ENCODE measurements at places on chromosomes 7 and 10.

GRCh38 chr7:120658516-120658915, 199.4 kb downstream of the TSPAN12 start:
- DNase-seq = no peak

- DNase-seq = no peak
These were observed 49.9 kb downstream of the PTEN start for GRCh38 chr10:87913156-87913921.

- no peak for DNase-seq
These were observed 209.5 kb upstream of the ZMIZ1 start for GRCh38 chr10:78859266-78859665.

DNA sequence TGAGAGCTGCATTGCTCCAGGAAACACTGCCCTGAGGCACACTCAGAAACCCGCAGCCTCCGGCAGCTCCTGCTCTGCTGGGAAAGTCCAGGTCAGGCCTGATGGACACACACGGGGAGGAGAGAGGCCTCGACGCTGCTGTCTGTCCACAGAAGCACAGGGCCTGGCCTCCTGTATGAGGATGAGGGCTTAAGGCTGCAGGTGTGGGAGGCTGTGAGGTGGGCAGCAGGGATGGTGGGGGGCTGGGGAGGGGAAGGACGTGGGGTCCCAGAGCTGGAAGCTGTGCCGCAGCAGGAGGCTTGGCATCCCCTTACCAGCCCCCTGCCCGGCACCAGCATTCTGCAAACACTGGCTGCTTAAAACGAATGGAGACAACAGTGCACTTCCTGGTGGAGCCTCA, 186.2 kb downstream of the DNAJB6 start:
- no peak for DNase-seq

GRCh38 chr7:142711746-142712616, 37.3 kb upstream of the PRSS1 start:
- DNase-seq = no peak

GRCh38 chr7:128059143-128059988, 28.1 kb upstream of the LRRC4 start:
- no peak for DNase-seq

- no peak for DNase-seq
These were observed 200.9 kb downstream of the FAM107B start for GRCh38 chr10:14573666-14574261.

DNA sequence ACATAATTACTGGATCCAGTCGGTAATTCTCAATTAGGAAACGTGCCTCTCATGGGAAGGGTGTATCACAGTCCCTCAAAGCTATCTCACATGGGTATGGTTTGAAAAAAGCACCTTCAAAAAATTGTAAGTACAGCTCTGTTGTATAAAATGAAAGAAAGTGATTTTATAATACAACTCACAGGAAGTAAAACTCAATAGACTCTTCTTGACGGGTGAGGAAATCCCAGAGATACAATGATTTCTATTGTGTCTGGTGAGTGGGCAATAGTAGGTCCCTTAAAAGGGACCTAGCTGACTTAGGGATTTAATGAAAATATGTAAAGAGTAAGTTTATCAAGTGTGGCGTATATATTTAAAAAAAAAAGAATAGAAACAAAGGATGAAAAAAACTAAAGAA, 27.0 kb downstream of the TASOR2 start:
- DNase-seq = no peak

GRCh38 chr10:44774676-44775401, 136.3 kb upstream of the TMEM72 start:
- DNase-seq = no peak

- DNase-seq = no peak
These were observed 33.7 kb downstream of the CYP2C8 start for GRCh38 chr10:95035332-95036295.

- no peak for DNase-seq
These were observed 61.1 kb upstream of the EZH2 start for GRCh38 chr7:148944935-148945934.

GRCh38 chr7:11069591-11069990, 95.9 kb downstream of the PHF14 start:
- DNase-seq = no peak

DNA sequence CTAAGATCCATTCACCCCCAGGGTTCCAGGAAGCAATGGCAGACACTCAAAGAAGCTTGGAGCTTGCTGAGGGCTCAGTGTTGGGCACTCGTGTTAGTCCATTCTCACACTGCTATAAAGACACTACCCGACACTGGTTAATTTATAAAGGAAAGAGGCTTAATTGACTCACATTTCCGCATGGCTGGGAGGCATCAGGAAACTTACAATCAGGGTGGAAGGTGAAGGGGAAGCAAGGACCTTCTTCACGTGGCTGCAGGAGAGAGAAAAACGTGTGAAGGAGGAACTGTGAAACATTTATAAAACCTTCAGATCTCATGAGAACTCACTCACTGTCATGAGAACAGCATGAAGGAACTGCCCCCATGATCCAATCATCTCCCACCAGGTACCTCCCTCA, 44.7 kb upstream of the SMNDC1 start:
- no peak for DNase-seq

- no peak for DNase-seq
These were observed 36.4 kb upstream of the MXI1 start for GRCh38 chr10:110171032-110171431.

- no peak for DNase-seq
These were observed 51.1 kb downstream of the TMEM209 start for GRCh38 chr7:130154131-130154500.

GRCh38 chr7:46512891-46513413, 591.9 kb upstream of the IGFBP3 start:
- no peak for DNase-seq

GRCh38 chr10:34249634-34250033, 565.5 kb downstream of the PARD3 start:
- no peak for DNase-seq

DNA sequence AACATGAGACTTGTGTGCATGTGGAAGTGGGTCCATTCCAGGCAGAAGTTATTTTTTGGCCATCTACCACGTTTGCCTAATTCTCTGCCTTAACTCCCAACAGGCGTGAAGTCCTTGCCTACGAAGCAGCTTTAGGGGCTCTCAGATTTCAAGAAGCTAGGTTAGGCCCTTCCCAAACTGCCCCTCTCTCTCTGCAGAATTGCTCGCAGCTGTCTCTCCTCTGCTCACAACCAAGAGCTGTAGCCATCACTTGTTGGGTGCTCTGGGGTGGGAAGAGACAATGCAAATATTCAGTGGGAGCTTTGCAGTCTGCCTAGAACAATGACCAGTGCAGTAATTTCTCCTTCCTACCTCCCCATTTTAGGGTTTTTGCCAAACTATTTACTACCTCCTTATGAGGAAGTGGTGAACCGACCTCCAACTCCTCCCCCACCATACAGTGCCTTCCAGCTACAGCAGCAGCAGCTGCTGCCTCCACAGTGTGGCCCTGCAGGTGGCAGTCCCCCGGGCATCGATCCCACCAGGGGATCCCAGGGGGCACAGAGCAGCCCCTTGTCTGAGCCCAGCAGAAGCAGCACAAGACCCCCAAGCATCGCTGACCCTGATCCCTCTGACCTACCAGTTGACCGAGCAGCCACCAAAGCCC, 24.9 kb downstream of the CYP17A1 start:
- no peak for DNase-seq

- peak; percentile 33 for DNase-seq
These were observed 456 bp upstream of the DLD start for GRCh38 chr7:107890493-107890961.

DNA sequence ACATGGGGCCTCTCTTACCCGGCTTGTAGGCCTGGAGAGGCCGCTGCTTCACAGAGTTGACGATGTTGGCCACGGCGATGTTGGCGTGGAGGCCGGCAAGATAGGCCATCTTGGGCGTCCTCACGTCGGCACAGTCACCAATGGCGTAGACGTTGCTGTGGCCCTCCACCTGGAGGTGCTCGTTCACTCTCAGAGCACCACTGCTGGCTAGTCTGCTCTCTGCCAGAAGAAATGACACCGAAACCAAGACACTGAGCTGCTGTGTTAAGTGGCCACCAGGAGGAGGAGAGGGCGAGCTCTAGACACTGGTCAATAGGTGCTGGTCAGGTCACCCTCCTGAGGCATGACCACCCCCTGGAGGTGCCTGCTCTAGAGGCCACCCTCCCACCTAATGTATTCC, 17.7 kb downstream of the AIFM2 start:
- no peak for DNase-seq

GRCh38 chr7:132055336-132056120, 499.1 kb upstream of the PODXL start:
- no peak for DNase-seq

- no peak for DNase-seq
These were observed 16.2 kb downstream of the CHST3 start for GRCh38 chr10:71980181-71981014.

DNA sequence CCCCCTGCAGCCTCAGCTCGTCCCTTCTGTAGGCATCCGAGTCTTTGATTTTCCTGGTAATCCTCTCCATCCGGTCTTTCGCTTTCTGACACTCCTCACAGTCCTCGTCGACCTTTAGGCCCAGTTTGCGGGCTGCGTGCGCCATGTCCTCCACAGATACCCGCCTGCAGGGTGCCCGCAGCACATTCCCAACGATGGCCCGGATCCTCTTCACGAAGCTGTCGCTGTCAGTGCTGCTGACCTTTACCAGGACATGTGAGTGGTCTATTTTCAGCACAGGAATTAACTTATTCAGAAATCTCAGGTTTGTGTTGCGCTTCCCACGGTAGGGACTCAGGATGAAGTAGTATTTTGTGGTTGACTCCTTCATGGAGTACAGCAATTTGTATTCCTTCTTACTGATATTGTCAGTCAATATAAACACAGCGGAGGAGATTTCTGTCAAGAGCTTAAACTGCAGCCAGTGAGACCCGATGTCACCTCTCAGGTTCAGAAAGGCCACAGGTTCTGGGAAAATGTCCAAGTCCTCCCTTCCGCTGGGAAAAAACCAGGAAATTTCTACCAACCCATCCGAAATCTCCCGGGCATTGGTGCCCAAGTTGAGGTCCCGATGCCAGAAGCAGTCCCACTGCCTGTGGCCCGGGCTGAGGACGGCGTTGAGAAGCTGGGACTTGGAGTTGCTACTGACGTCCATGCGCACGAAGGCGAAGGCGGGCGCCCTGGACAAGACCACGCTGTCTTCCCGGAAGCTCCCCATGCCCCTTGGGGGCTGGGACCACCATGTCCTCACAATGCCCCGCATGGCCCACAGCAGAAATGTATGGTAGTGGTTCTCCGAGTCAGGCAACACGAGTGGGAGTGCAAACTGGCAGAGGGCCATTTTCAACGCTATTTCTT, 8.9 kb upstream of the MRPS24 start:
- no peak for DNase-seq

- DNase-seq = no peak
These were observed 465 bp upstream of the TRIM24 start for GRCh38 chr7:138459413-138460175.

GRCh38 chr10:105726149-105726548, 1085.1 kb downstream of the SORCS3 start:
- no peak for DNase-seq

- DNase-seq = no peak
These were observed 572 bp downstream of the ATP5MF start for GRCh38 chr7:99465421-99465768.

GRCh38 chr10:125848371-125848770, 25.0 kb downstream of the BCCIP start:
- DNase-seq = no peak

DNA sequence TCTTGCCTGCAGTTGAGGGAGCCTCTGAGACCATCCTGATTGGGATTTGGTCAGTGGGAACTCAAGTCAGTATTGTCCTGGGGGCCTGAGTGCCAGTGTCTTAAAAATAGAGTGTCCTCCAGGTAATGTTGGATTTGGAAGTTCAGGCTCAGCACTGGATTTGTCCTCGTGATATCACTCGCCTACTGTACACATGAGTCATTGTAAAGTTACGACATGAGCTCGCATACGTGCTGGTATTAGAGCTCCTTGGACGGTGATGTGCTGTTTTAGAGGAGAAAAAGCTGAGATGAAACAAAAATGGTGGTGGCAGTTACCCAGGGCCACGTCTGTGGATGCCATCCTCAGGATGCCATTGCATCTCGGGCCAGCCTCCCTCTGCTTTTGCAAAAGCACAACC, 78.2 kb downstream of the MGMT start:
- no peak for DNase-seq

- peak; percentile 39 for DNase-seq
These were observed 1.8 kb upstream of the PFKFB3 start for GRCh38 chr10:6200734-6201515.

DNA sequence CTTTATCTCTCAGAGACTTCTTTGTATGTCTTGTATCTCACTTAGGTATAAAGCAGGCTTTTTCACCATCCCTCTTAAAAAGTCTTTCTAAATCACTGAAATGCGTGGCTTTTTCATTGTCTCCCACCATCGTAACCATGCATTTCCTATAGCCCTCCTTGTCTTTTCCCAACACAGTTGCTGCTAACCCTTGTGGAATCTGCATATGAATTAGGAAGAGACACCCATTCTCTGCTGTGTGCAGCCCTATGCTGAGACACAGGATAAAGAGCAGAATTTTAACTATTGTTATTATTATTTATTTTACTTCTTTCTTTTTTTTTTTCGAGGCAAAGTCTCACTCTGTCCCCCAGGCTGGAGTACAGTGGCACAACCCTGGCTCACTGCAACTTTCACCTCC, 804.3 kb upstream of the COBL start:
- no peak for DNase-seq

DNA sequence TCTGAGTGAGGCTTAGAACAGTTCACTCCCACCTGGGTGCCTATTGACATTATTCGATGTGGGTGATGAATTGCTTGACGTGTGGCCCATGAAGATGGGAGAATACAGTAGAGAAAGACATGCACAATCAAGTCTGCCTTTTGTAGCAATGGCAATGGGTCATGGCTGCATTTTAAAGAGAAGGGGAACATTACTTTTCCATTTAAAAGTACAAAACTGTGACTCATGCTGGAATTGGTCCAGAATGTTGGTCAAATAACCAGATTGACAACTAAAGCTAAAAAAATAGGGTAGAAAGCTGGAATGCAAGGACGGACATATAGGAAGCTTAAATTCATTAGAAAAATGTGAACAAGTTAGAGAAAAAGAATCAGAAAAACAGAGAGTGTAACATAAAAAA, 104.1 kb upstream of the SLC25A13 start:
- DNase-seq = no peak

Measured in frontal cortex (tissue), 4 donors.